Tongue (tissue), 3 donors: ENCODE measurements at places on chromosomes 4 and X. TPM values are rescaled to one million over a fixed set of nuclear protein-coding genes. Genes with fewer than 3 reads are reported as not detected.

Gene NHSL2
- total RNA-seq: 10.2 TPM

Gene NCBP2L
- not detected for total RNA-seq

Gene NAP1L2
- total RNA-seq: 1.8 TPM

Gene GAGE12E
- total RNA-seq: not detected

Gene MAGEB17
- total RNA-seq: not detected

Gene MPP1
- total RNA-seq: 21.2 TPM

Gene RAB41
- total RNA-seq: not detected

Gene ETDA
- total RNA-seq: not detected

Gene SPOCK3
- total RNA-seq: 3.6 TPM

Gene ASB12
- total RNA-seq: 5.7 TPM

Gene CXorf65
- not detected for total RNA-seq
